ENCODE measurements at places on chromosomes 6 and 20.

DNA sequence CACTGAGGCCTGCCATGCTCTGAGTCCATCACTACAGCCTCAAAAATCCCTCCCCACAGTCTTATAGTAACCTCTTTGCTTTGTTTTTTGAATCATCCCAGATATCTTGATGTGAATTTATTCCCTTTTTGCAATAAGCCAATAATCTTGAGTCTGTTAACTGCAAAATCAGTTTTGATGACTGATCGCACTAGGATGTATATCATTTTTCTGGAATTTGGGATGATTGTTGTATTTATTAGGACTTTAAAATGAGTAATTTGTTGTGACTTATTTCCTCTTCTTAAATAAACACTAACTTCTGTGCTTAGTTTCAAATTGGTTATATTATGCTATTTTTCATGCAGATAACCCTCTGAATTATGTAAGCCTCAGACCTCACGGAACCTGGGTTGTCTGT is 5.6 kb downstream of the CST4 start:
- no peak for DNase-seq

DNA sequence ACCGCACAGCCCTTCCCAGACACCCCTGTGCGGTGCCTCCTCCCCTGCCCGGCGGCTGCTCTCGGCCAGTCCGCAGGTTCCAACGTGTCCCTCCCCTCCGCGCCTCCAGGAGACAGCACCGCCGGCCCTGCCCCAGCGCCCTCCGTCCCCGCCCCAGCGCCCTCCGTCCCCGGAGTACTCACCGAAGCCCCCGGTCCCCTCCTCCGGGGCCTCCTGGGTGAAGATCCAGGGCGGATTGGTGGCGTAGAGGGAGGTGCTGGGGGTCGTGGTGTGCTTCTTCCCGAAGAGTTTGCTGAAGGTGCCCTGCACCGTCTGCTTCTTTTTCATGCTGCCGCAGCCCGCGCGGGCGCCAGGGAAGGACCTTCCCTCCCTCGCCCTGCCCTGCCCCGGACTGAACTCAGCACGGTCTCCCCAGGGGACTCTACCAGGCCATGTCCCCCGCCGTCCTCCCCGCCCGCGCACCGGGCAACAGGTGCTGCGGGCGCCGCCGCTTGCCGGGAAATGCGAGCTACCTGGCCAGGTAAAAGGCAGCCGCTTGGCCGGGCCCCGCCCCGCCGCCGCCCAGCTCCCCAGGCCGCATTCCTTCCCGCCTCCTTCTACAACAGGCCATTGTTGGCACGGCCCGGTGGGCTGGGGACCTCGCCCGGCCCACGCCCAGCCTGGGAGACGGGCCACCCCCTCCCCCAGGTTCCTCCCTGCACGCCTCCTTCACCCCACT is at the start of gene C6orf132:
Gene C6orf132, minus strand, starts transcription at position 503 of the 718 bp plus-strand sequence. Its CDS starts 176 bp downstream, at position 327.
- no peak for DNase-seq

DNA sequence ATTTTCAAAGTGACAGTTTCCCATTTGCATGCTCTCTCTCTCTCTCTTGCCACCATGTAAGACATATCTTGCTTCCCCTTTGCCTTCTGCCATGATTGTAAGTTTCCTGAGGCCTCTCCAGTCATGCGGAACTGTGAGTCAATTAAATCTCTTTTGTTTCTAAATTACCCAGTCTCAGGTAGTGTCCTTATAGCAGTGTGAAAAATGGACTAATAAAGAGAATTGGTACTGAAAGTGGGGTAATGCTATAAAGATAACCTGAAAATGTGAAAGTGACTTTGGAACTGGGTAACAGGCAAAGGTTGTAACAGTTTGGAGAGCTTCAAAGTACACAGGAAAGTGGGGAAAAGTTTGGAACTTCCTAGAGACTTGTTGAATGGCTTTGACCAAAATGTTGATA is 389.8 kb downstream of the GRIK2 start:
- DNase-seq: no peak

DNA sequence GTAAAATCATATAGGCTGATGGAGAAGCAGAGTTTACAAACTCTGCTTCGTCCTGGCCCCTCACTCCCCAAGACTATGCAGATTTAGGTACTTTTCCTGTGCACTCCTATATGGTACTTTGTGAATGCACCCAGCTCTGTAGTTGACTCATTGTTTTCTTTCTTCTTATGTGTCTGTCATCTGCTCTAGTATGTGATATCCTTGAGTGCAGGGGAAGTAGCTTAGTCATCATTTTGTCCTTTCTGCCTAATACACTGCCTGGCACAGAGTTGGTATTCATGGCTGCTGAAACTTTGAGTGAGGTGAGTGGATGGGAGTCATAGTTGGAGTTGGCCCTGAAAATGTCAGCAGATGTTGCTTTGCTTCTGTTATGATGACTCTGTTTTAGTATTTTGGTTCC is 222.6 kb downstream of the RNF144B start:
- no peak for DNase-seq

GRCh38 chr6:111150577-111150976 is 63.3 kb downstream of the SLC16A10 start:
- DNase-seq: no peak

DNA sequence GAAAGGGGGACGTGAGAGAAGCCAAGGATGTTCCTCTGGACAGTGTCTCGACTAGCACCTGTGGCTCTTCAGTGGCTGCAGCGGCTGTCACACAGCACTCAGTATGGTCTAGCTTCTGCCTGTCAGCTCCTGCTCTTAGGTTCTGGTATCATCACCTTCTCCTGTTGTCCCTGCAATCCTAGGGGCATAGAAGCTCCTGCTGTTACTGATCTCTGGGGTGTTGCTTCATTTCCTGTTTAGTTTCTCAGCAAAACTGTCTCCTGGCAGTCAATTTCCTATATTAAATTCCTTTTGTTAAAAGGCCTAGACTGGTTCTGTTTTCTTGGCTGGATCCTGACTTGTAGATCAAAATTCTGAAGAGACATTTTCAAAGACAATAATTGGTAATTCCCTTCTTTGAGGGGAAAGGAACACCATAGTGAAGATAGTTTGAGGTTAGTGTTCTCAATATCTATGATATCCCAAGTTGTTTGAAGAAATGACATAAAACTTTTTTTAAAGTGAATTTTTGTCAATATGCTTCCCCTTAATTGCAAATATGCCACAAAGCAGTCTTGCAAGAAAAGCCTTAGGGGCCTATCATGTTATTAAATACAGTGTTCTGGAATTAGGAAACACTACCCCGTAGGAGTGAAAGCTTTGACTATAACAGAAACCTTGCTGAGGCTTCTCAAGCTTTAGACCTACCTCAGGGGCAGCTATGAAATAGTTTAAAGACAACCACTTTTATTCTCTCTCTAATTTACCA is 148.5 kb downstream of the KIF6 start:
- DNase-seq: no peak

DNA sequence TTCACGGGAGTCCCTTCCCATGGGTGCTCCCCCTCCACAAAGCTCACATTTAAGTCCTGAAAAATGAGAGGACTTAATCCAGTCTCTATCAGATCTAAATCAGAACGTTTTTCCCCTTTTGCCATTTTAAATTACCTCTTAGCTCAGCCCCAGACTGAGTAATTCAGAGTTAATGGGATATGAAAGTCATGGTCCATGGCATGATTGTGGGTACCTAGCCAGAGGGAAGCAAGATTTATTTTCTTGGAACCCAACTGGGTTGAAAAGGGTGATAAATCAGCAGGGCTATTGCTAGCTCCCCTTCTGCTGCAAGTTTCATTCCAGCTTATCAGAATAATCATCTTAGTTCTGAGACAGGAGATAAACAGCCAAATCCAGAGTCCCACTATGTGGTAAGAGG is 320.2 kb upstream of the CHD6 start:
- no peak for DNase-seq

DNA sequence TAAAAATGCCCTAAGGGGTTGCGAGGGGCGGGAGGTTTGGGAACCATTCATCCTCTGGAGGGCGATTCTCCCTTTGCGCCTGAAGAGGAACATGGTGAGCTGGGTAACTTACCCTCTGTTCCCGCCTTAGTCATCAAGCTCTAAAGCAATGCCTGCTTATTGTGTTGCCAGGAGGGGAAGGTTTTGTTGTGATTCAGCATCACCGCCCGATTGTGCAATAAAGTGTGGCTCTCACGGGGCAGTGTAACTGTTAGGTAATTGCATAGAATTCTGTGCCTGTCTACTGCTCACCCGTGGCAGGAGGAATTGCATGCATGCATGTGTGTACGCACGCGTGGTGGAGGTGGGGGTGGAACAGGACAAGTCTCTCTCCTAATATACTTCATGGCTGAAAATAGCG is 95.5 kb upstream of the AGPAT4 start:
- no peak for DNase-seq

- DNase-seq: peak; percentile 2
Measured at GRCh38 chr6:154705471-154706113, 27.6 kb upstream of the SCAF8 start.

DNA sequence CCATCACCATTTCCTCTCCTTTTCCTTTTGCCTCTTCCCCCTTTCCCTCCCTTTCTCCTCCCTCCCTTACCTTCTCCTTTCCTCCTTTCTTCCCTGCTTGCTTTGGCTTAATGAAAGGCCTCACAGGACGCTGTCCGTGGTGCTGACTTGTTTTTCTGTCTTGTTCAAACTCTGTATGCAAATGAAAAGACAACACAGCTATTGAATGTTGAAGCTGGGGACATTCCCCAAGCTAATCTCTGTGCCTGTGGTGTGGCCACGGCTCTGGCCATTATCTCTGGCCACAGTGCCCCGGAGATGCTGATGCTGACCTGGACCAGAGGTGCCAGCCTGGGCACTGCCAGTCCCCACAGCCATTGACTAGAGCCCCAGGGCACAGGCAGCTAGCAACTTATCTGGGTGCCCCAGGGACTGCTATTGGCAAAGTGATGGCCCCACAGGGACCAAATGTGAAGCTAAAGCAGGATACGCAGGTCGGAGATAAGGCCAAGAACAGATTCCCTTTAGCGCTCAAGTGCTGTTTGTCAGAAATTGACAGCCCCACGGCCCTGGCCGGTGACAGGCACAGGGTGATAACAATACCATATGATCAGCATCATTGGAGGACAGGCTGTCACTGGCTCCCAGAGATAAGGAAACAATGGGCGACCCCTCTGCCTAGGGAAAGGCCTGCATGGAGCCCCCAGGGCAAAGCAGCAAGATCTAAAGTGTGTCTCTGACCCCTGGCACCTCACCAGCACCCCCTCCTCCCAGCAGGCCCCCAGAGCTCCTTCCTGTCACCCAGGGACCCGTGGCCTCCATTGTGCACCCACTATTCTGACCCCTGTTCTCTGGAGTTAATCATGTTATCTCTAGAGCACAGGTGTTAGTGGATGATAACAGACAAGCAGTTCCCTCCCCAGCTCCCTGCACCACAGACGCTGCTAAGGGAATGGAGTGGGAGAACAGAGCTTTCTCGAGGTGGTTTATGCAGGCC is 31.6 kb upstream of the SLC32A1 start:
- peak; percentile 84 for DNase-seq

- DNase-seq: no peak
Measured at GRCh38 chr6:81088145-81088544, 664.3 kb downstream of the TENT5A start.

DNA sequence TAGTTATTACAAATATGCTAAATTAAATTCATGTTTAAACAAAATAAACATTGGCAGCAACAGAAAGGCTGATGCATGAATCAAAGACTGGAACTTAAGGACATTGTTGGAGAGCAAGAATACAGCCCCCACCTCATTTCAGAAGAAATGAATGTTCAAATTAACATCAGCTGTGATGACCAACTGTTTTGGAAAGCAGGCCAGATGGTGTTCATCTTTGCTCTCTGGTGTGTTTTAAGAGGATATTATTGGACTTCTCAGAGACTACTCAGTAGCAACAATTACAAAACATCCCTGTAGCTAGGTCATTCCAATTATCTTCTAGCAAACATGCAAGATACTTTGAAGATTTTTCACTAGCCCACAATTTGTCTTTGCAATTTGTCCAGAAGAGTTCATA is 118.6 kb upstream of the DOK5 start:
- no peak for DNase-seq

DNA sequence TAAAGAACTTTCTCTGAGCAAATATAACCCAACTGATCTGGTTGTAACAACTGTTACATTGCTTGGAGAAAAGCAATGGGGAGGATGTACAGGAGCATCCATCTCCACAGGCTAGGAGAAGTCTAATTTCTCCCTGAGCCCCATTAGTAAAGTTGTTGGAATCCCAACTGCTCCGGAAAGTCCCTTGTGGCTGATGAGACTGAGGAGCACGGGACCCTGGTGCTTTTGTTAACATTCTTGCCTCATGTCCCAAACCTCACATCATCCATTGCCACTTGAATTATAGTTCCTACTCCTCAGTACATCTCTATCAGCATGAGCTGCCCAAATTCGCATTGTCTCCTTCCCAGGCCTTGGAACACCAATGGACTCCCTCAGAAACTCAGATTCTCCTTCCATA is 260.6 kb upstream of the BMP2 start:
- no peak for DNase-seq

- DNase-seq: no peak
Measured at GRCh38 chr6:112477125-112477524, 130.0 kb downstream of the RFPL4B start.

DNA sequence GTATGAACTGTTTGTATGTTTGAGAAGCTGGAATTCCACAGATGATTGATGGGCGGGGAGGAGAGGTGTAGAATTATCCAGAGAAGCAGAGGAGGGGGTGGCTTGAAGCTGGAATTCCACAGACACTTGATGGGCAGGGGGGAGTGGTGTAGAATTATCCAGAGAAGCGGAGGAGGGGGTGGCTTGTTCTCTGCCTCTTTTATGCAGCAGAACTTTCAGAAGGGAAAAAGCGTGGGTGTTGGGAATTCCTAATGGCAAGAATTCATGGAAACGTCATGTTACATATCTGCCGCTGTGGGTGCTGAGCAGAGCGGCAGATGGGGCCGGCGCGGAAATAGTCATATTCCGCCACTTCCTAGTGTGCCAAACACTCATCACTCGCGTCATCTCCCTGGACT is 167.9 kb upstream of the KCNG1 start:
- DNase-seq: no peak

DNA sequence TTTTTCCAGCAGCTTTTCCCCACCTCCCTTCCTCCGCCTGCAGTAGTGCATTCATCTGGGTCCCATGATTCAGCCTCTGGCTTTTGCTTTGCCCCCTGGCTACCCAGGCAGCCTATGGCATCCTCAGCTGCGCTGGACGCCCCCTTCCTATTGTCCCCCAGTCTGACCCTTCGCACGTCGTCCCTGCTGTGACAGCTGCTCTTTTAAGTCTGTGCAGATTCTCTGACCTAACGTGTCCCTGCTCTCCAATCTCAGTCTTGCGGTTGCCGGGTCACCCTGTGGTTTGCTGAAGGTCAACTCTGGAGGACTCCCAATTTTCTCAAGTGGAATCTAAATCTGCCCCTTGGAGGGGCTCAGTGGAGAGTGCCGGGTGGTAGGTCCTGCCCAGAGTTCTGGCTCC is 294.3 kb downstream of the CDC5L start:
- no peak for DNase-seq

GRCh38 chr6:105909106-105909505 is 177.0 kb upstream of the PRDM1 start:
- DNase-seq: peak; percentile 85

- DNase-seq: no peak
Measured at GRCh38 chr20:2745936-2746635, 53.5 kb downstream of the EBF4 start.

DNA sequence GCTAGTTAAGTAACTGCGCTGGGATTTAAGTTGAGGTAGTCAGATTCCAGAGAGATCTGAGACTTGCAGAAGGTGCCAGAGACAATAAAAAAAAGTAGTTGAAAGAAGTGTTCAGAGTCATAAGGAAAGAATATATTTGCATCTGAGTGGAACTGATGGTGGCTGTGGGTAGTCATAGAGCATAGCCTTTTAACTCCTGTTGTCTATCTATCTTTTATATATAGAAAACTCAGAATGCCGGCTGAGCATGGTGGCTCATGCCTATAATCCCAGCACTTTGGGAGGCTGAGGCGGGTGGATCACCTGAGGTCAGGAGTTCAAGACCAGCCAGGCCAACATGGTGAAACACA is 62.0 kb downstream of the CARMIL1 start:
- no peak for DNase-seq

- no peak for DNase-seq
Measured at GRCh38 chr6:3041606-3042005, 26.7 kb upstream of the RIPK1 start.
